ENCODE measurements at places on chromosomes 13 and 19. TPM values are rescaled to one million over a fixed set of nuclear protein-coding genes. Genes with fewer than 3 reads are reported as not detected.

The ZNF600 gene
- 4.2 TPM for total RNA-seq

The NKPD1 gene
- total RNA-seq, result 0.60 TPM

The NUP58 gene
- 145 TPM for total RNA-seq

The LAIR1 gene
- total RNA-seq, result 5.1 TPM

The PROZ gene
- not detected for total RNA-seq

The TPTE2 gene
- total RNA-seq, result not detected

The OR7D4 gene
- not detected for total RNA-seq

The CYP2A6 gene
- total RNA-seq, result not detected

The SPRED3 gene
- 0.38 TPM for total RNA-seq

The ZNF805 gene
- total RNA-seq, result 43.4 TPM

The MISP gene
- total RNA-seq, result 1.4 TPM

The ZSCAN4 gene
- not detected for total RNA-seq

The AXL gene
- total RNA-seq, result 46.5 TPM

The ONECUT3 gene
- 0.55 TPM for total RNA-seq

The ZNF799 gene
- 7.9 TPM for total RNA-seq

The NLRP7 gene
- not detected for total RNA-seq

The CEACAM3 gene
- total RNA-seq, result 1.9 TPM

The NCAN gene
- 18.9 TPM for total RNA-seq

The DGKH gene
- 19.7 TPM for total RNA-seq

The CLEC17A gene
- total RNA-seq, result not detected

The DDA1 gene
- total RNA-seq, result 15.1 TPM

The ZGLP1 gene
- 4.4 TPM for total RNA-seq

The LHB gene
- not detected for total RNA-seq

The PEG3 gene
- 79.8 TPM for total RNA-seq

All from camera-type eye (tissue), 1 donor.